ENCODE measurements at places on chromosomes 1 and 21.

DNA sequence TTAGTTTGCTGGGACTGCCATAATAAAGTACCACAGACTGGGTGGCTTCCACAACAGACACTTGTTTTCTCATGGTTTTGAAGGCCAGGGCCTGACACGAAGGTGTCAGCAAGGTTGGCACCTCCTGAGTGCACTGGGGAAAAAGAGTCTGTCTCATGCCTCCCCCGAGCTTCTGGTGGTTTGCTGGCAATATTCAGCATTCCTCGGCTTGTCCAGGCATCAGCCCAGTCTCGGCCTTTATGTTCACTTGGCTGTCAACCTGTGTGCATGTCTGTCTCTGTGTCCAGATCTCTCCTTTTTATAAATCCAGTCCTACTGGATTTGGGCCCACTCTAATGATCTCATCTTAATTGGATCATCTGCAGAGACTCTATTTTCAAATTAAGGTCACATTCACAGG lies 72.6 kb downstream of the DOP1B start:
- no peak for DNase-seq

DNA sequence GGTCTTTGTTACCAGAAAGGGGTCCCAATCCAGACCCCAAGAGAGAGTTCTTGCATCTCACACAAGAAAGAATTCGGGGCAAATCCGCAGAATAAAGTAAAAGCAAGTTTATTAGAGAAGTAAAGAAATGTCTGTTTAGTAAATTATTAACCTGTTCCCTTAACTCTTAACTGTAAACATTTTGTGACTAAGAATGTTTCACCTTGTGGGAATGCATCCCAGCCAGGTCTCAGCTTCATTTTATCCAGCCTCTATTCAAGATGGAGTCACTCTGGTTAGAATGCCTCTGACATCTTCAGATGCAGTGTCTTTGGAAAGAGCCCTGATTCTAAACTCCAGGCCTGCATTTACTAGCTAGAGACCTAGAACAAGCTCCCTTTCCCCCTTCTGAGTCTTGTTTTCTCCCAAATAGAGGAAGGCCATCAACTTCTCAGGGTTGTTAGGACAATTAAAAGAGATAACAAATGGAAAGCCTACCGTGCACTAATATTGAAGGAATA lies 4.5 kb upstream of the FABP3 start:
- no peak for DNase-seq

- no peak for DNase-seq
Observed at GRCh38 chr1:84756455-84757082, 66.3 kb upstream of the SSX2IP start.

- DNase-seq, result no peak
Observed at GRCh38 chr1:32901823-32902534, 790 bp upstream of the TMEM54 start.

Measured in stimulated activated naive CD4-positive, alpha-beta T cell treated with Interleukin-2 at 50 U/mL for 16 hours (primary cell).